ENCODE measurements at places on chromosomes 1 and 21.

- DNase-seq: no peak
These were observed 66.2 kb downstream of the ERI3 start for GRCh38 chr1:44288883-44289282.

DNA sequence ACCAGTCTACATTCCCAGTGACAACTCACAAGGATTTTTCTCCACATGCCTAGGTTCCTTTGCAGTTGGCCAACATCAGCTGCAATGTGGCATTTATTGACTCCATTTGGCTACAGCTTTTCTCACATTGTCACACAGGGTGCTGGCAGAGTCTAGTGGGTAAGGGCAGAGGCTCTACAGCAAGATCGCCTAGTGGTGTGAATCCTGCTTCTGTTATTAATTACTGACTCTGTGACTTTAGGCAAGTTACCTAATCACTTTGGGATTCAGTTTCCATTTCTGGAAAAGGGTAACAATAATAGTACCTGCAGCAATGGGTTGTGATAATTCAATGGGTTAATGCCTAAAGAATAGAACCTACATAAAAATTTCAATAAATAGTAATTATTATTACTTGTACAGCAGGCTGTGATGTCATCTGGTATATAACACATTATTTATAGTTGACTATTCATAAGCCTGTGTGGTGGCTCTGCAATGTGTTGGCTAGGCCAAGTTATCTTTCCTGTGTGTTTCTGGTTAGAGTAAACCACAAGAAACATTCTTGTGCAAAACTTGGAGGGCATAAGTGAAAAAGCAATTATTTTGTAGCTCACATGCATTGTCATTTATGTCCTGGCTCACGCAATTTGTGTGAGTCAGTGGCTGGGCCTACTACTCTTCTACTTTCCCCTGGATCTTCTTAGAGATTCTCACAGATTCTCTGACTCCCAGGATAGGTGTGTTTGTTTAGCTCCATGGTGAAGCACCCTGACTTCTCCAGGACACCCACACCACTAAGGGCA, 59.5 kb downstream of the PTGS2 start:
- DNase-seq: no peak

- DNase-seq: no peak
These were observed 46.5 kb downstream of the PKP1 start for GRCh38 chr1:201329801-201330200.

GRCh38 chr1:229370601-229371021, 27.8 kb upstream of the CCSAP start:
- no peak for DNase-seq

DNA sequence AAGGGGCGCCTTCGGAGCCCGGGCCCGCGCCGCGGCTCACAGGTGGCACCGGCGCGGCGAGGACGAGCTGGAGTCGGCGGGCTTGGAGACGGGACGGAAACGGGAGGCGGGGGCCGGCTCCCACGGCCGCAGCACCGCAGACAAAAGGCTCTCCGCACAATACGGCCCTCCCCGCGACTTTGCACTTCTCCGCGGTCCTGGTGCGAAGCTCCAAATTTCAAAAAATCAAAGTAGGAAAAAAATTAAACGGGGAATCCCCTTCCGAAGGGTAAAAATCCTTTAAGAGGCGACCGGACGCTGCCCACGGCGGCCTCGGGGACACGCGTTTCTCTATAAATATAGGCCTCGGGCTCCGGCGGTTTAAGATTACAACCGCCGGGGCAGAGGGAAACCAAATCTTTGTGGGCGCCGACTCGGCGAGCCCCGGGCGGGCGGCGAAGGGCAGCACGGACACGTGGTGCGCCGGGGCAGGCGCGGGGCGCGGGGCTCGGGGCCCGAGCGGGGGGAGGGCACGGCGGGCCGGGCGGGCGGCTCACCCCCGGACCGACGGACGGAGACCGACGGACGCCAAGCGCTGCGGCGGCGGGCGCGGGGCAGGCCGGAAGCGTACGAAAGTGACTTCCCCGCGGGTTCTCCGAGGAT, 453 bp downstream of the PABPC4 start:
- DNase-seq: peak; percentile 16

- no peak for DNase-seq
These were observed 388.6 kb upstream of the NEGR1 start for GRCh38 chr1:72670902-72671301.

DNA sequence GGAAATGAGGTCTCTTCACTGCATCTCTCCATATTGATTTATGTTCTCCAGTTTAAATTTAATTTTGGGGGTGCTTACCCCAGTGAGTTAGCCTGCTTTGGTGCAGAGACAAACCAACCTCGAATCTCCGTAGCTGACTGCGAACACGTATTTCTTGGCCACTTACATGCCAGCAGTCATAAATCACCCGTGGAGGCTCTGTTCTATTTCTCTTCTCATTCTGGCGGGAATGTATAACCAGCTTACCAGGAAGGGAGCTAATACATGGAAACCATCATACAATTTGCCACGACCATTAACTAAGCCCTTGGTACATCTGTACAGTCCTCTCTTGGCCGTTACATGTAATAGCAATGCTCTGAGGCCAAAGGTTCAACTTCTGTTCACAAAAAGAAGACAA, 148.0 kb downstream of the PLA2G4A start:
- no peak for DNase-seq

- DNase-seq: no peak
These were observed 4.9 kb upstream of the CAPN2 start for GRCh38 chr1:223707256-223708000.

- DNase-seq: no peak
These were observed 641.7 kb downstream of the LRRIQ3 start for GRCh38 chr1:73556270-73556669.

- no peak for DNase-seq
These were observed 11.2 kb upstream of the DPH2 start for GRCh38 chr1:43958351-43959255.

GRCh38 chr1:105294838-105295237, 1545.1 kb downstream of the AMY1C start:
- no peak for DNase-seq

- DNase-seq: no peak
These were observed 23.1 kb downstream of the EIF2D start for GRCh38 chr1:206589206-206589605.

DNA sequence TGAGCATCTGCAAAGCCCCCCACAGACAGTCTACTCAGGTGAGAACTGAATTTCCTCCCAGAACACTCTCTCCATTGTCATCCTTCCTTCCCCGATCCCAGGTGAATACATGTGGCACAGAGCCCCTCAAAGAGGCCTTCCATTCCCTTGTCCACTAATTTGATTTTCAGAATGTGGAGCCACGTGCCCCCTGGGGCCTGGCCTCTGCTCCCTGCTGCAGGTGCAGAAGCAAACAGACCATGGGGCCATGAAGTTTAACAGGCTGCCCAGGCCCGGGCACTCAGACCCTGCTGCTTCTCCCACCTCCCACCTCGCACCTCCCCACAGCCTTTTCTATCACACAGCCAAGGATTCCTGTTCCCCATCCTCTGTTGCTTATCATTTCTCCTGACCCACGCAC, 243.8 kb upstream of the RAB4A start:
- DNase-seq: no peak

DNA sequence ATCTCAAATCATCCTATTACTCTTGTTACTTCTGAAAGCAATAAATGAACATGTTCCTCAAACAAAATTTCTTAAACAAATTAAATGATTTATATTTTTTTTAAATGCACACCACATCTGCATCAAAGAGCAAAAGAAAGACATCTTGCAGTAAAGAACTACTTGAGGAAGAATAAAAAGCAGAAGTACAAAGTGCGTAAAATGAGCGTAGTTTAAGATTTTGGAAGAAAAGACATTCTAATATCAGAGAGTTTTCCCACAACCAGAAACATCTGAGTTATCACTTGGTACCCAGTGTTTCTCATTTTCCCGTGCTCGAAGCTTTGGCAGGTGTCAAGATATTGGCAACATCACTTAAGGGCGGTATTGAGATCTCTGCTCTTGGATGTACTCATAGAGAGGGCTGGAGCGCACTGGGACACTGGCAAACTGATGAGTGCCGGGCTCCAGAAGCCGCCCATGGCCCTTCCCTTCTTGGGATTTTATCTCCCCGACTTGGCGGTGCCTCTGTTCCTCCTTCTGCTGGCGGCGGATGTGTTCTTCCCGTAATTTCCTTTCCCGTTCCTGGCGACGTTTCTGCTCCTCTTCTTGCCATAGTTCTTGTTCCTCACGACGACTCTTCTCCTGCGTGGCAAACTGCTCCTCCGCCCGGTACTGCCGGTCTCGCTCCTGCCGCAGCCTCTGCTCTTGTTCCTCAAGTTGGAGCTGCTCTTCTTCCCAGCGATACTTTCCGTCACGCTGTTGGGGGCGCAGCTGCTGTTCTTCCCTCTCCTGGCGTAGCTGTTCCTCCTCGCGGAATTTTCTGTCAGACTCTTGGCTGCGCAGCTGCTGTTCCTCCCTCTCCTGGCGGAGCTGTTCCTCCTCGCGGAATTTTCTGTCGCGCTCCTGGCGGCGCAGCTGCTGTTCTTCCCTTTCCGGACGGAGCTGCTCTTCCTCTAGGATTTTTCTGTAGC, 7.9 kb downstream of the TCHH start:
- DNase-seq: no peak

DNA sequence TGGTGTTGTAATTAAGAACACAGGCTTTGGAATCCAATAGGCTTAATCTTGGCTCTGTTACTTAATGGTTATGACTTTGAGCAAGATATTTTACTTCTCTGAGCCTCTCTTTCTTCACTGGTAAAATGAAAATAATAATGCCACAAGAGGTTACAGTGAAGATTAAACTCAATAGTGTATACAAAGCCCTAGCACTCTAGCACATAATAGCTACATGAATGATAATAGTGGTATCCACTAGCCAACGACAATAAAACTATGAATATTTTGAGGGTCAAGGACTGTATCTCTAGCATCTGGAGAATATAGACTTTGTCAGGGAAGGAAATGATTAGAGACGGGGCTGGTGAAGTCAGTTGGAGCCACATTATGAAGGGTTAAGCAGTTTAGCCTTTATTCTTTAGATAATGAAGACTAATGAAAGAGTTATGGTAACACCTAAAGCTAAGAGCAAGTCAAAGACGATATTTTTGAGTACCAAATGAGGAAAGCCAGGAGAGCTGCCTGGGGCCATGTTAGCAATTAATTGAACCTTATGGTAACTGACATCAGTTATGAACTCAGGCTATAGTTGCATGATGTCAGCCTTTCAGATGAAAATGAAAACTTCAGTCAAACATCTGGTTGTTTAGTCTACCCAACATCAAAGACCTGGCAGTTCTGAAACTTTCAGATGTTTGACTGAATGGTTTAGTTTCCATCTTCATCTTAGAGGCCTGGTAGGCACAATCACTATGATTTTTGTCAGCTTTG, 32.8 kb upstream of the RNF11 start:
- no peak for DNase-seq

DNA sequence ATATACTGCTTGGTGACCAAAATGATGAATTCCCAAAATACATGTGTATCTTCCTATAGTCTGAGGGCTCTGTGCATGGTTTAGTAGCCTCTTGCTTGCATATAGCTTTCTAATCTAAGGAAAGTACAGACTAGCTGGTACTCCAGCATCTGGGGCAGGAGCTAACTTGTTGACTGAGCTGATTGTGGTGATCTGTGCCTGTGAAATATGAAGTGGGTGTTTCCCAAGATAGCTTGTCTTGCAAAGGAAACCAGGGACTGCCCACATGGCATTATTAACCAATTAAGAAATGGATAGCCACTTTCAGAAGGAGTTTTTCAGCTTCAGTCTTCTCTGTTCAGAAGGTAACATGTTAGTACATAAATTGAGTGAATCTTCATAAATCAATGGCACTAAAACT, 219.8 kb downstream of the NEGR1 start:
- no peak for DNase-seq

DNA sequence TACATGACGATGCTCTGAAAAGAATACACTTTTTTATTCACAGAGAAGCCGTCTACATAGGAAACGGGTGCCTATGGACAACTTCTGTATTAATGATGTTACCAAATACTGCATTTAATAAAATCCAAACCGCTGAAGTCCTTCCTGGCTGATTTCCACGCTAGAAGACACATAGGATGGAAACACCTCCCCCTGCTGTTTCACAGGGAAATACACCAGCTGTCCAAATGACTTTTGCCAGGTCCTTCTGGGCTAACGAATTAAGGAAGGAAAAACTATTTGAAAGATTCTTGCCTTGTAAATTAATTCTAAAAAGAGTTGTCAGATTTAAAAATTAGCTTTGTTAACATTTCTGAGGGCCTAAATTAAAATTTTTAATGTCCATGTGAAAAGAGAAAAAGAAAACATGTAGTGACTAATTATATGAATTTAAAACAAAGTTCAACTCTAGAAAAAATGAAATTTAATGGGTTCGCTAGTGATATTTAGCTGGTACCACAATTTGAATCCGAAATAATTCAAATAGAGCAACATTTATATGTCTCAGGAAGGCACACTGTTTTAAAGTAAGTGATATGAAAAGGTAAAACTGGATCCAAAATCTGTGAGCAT, 146.0 kb downstream of the RERE start:
- DNase-seq: no peak

DNA sequence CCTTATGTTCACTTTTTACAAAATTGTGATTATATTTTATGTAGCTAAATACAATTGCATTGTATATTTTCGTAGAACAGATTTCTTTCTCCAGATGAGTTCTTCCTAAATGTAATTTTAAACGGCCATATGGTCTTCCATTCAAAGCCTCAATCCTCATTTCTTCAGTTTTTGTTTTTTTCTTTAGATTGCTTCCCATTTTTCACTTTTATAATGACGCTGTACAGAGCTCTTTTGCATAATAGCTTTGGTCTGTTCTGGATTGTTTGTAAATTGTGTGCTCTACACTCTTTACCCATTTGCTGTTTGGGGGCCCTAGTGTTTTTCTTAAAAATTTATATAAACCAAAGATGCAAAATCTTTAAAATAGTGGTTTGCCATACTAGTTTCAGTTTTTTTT, 27.8 kb downstream of the AVPR1B start:
- no peak for DNase-seq

GRCh38 chr21:43609501-43610340, 49.6 kb downstream of the HSF2BP start:
- no peak for DNase-seq

GRCh38 chr1:57376041-57376440, 47.8 kb downstream of the DAB1 start:
- no peak for DNase-seq
